ENCODE measurements at places on chromosomes 1 and 21.

GRCh38 chr1:21896652-21897532 lies 40.2 kb downstream of the HSPG2 start:
- no peak for DNase-seq

GRCh38 chr1:147389532-147390184 lies 147.2 kb downstream of the CHD1L start:
- no peak for DNase-seq

GRCh38 chr21:27423906-27424595 lies 457.2 kb upstream of the ADAMTS5 start:
- no peak for DNase-seq

DNA sequence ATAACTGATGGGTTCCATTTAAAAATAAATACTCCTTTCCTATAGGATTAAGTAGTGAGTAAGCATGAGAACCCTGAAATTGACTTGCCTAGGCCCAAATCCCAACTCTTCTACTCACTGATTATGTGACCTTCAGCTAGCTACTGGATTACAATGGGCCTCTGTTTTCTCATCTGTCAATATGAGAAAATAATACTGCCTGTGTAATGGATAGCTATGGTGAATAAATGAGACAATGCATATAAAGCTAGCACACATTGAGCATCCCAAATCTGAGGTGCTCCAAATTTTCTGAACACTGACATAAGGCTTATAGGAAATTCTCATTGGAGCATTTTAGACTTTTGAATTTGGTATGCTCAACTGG lies 5.3 kb upstream of the LRRC8C start:
- DNase-seq: no peak

GRCh38 chr1:150383631-150384324 lies 19.8 kb downstream of the RPRD2 start:
- DNase-seq: no peak

DNA sequence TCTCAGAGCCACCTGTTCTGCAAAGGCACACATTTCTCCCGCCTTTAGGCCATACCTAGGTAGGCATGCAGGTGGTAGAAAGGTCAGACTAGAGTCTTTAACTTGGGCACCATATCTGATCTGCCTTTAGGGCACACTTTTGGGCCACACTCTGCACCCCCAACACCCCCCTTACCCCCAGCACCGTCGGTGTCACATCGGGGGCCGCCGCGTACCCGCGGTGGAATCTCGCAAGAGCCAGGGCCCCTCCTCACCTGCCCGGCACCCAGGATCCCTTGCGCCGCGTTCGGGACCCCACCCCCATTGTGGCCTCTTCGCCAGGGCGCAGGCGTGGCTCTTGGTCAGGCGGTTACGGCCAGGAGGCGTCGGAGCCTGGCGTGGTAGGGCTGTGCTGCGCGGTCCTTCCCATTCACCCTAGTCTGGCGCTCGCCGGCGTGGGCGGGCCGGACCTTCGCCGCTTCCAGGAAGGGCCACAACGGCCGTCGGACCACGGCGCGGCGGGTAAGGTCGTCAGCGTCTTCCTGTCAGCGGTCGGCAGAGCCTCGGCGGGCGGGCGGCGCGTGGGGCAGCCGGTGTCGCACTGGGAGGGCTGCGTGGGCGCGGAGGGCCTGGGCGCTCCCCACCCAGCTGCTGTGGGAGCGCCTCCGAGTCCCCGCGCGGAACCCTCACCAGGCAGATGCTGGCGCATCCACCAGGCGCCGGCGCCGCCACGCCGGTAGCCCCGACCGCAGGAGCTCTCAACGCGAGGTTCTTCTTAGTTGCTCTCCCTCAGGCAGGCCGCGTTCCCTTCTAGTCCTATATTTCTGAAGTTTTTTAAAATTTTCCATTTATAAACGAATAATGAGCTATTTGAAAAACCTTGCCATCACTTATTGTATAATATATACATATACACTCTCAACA lies at the start of gene DNAH14:
Gene DNAH14 (plus strand): TSS at position 341 of the 903 bp plus-strand sequence. CDS start 23,028 bp downstream, outside the sequence.
- no peak for DNase-seq

- DNase-seq: no peak
Measured at GRCh38 chr1:209202830-209203532, 380.5 kb upstream of the CAMK1G start.

DNA sequence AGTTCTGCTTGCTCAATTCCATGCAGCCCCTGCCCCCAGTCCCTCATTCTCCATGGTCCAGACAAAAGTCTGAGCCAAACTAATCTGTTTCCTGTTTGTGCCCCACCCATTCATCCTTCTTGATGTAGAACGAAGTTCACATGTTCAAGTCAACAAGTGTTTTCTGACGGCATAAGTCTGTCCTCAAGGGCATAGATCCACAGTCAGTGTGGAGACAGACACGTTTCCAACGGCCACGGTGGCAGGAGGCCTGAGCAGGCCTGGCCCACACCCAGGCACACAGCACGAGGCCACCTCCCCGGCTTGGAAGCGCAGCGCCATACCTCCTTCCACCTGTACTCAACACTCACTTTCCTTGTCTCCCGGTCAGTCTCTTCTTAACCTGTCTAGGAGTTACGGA lies 16.1 kb downstream of the ADORA1 start:
- DNase-seq: no peak

DNA sequence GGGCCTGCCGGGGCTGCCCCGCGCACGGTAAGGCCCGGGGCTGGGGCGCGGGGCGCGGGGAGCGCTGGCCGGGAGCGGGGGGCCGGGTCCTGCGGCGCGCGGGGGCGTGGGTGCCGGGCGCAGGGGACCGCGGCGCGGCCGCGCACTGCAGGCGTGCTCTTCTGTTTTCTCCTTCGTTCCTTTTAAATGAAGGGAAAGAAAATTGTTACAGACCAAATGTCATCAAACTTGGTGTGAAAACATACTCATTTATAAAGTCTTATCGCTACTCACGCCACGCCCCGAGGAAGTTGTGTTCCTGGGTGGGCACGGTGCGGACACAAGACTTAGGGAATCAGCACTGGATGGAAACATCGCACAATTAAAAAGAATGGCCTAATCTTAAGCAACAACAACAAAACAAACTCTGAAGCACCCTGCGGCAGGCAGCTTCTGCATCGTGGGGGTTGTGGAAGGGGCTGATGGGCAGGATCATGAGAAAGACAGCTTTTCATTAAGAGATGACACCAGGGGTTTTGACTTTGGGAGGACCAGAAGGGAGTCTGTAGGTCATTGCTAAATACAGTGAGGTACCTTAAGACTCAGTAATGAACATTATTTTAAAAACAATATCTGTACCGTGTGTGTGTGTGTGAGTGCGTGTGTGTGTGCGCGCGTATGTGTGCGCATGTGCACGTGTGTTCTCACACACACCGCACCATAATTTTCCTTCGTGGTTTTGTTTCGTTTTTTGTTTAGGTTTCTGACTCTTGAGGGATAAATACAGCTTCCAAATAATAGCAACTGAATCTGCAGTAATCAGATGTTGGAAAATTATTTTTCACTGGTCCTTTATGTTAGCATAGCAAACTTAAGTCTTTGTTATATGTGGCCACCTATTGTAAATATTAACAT lies 548 bp downstream of the B3GALT5 start:
- no peak for DNase-seq

GRCh38 chr1:91014475-91014874 lies 7.4 kb downstream of the ZNF644 start:
- no peak for DNase-seq

GRCh38 chr1:59804301-59804700 lies 10.4 kb upstream of the HOOK1 start:
- no peak for DNase-seq

DNA sequence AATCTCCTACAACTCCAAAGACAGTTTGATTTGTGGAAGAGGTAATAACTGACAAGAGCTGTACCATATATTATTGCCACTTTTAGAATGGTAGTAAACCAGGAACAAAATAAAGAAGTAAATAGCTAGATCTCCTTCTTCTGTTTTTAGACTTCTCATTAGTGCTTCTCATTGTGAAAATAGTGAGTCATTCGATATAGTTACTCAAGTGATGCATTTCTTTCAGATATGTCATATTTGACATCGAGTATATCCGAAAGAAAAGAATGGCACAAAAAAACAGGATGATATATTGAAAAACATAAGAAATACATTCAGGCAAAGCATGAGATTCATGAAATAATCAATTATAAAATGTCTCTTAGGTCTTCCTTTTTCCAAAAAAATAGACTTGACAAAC lies 1346.1 kb downstream of the BRINP3 start:
- DNase-seq: no peak

DNA sequence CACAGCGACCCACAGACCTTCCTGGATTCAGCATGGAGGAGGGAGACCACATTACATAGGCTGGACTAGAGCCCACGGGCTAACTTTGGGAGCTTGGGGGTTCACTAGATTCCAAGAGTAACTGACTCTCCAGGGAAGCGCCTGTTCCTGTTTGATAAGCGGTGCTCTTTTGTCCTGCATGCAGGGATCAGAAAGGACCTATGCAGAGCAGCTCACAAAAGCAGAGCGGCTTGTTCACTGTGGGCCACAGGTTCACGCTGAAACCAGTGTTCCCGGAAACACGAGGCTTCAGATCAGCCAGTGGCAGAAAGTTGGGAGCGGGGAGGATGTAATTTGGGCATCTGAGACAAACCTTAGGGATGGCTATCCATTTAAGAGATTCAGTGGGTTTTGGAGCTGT lies 403.9 kb downstream of the PCP4 start:
- DNase-seq: no peak

DNA sequence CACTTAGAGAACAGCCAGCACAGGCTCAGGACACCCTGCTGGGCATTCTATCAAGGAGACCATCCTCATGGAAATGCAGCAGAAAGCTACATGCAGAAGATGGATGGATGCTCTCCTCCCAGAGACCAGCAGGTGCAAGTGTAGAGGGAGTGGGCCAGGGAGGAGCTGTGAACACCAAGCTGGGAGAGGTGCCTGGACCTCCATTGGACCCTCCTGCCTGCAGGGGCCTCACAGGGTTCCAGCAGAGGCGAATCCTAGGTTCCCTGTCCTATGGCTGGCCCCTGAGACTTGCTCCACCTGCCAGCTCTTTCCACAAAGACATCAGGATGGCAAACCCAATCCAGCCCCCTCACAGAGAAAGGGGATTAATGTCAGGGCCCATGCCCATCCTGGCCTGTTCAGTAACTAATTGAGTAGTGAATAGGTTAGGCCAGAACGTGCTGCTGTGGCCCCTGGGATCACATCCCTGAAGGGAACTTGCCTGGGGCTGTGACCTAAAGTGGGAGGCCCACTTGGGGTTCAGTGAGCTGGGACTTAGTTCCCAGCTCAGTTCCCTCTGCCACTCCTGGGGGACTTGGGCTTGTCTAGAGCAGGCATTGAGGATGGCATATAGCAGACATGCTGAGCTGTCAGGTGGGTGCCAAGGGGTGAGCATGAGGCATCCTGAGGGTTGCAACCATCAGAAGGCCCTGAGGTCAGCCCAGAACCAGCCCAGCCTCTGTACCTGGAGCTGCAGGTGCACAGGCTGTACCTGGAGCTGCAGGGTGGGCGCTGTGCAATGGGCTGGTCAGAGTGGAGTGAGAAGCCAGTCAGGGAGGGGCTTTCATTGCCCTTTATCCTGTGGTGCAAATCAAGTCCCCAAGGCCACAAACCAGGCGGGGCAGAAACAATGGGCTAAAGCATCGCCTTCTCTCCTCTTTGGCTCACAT lies 22.9 kb upstream of the ZNF678 start:
- no peak for DNase-seq

GRCh38 chr1:28750330-28750729 lies 13.6 kb downstream of the YTHDF2 start:
- no peak for DNase-seq

- no peak for DNase-seq
Measured at GRCh38 chr1:100860397-100860991, 34.1 kb downstream of the EXTL2 start.

- no peak for DNase-seq
Measured at GRCh38 chr1:11214698-11215380, 25.7 kb downstream of the ANGPTL7 start.

- no peak for DNase-seq
Measured at GRCh38 chr1:94329276-94329675, 88.9 kb upstream of the ABCD3 start.

- no peak for DNase-seq
Measured at GRCh38 chr21:40717028-40717427, 129.9 kb downstream of the DSCAM start.

DNA sequence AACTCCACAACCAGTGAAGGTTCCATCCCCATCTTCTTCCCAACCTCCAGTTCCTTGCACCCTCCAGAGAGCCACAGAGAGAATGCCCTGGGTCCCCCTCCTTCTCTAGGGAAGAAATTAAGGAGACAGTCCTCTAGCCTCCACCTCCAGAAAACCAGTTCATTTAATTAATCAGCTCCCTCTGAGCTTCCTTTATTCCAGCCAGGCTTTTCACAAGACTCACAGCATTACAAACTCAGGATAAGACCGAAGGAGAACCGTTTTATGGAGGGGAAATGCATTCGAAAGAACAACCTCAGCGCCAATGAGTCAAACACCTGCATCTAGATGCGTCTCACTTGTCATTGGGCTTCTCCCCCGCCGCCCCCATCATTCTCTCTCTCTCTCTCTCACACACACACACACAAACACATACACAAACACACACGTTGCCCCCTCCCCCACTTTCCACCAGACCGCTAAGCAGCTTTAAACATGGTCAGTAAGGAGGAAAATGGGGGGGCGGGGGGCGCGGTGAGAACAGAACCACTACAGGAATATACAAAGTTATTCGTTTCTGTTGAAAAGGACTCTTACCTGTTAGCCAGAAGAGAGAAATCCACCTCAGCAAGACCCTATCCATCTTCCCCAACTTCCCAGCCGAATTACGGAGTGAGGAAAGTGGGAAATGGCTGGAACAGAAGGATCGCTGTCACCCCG lies 544 bp downstream of the ILDR2 start:
- no peak for DNase-seq

DNA sequence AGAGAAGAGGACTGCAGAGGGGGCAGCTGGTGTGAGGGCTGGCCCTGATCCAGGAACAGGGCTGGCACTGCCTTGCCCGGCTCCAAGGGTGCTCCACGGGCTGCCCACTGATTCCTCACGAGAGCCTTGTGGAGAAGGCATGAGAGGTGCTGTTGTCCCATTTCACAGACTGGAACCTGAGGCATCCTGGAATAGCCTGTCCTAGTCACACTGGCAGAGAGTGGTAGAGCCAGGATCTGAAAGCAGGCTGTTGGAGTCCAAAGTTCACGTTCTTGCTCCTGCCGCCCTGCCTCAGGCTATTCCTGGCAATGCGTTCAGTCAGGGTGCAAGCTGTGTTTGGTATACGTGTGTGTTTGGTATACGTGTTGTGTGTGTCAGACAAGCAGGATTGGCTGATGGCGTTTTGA lies 1.8 kb downstream of the RER1 start:
- DNase-seq: no peak

DNA sequence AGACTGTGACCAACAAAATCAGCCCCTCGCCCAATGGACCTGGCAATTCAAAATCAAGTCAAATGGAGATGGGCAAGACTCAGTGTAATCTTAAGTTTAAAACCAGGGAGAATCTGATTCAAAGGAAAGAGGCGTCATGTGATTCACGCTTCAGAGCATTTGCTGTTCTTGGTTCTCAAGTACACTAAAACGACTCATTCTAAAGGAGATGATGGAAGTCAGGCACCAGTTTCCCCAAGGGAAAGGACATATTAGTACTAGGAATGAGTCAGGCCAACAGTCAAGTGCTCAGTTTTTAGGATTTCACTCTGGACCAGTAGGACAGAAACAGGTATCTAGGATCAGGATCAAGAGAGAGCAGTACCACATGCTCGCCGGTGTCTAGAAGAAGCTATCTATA lies 429.6 kb downstream of the PLPP3 start:
- DNase-seq: no peak

GRCh38 chr1:182624577-182624976 lies 20.4 kb upstream of the RGS16 start:
- no peak for DNase-seq

- no peak for DNase-seq
Measured at GRCh38 chr1:194268839-194269238, 1082.4 kb upstream of the B3GALT2 start.

- no peak for DNase-seq
Measured at GRCh38 chr21:29396951-29397455, 98.3 kb downstream of the BACH1 start.

Data from central memory CD8-positive, alpha-beta T cell (primary cell).